Ascending aorta (tissue), 2 donors: ENCODE measurements at places on chromosomes 13 and 19.

- no peaks in the 10 kb centered on the region for H3K36me3 ChIP-seq
- no peak overlapping the region for H3K27ac ChIP-seq
- H3K27me3 ChIP-seq: no peaks in the 10 kb centered on the region
- H3K4me1 ChIP-seq: no peaks in the 10 kb centered on the region
- DNase-seq: no peak
- H3K4me3 ChIP-seq: no peak overlapping the region
Measured at GRCh38 chr13:20258208-20258962, 26.3 kb upstream of the GJB6 start.

- no peak overlapping the region for H3K4me3 ChIP-seq
- H3K27ac ChIP-seq: no peak overlapping the region
- no peak for DNase-seq
- H3K4me1 ChIP-seq: no peaks in the 10 kb centered on the region
- no peaks in the 10 kb centered on the region for H3K27me3 ChIP-seq
Measured at GRCh38 chr13:66139250-66139649, 1090.9 kb downstream of the PCDH9 start.

- H3K36me3 ChIP-seq: no peaks in the 10 kb centered on the region
- H3K4me1 ChIP-seq: no peaks in the 10 kb centered on the region
- H3K4me3 ChIP-seq: no peak overlapping the region
- H3K27ac ChIP-seq: no peak overlapping the region
- no peak for DNase-seq
Measured at GRCh38 chr13:36913463-36913862, 6.6 kb downstream of the SMAD9 start.

GRCh38 chr19:3977242-3978143 lies 6.6 kb upstream of the DAPK3 start:
- DNase-seq: no peak
- no peaks in the 10 kb centered on the region for H3K4me1 ChIP-seq
- no peaks in the 10 kb centered on the region for H3K27me3 ChIP-seq
- no peak overlapping the region for H3K27ac ChIP-seq
- peaks cover 73% of the 10 kb centered on the region for H3K36me3 ChIP-seq

GRCh38 chr13:33636955-33637670 lies 180.8 kb upstream of the RFC3 start:
- no peaks in the 10 kb centered on the region for H3K36me3 ChIP-seq
- no peak for DNase-seq
- no peak overlapping the region for H3K4me3 ChIP-seq
- H3K27me3 ChIP-seq: no peaks in the 10 kb centered on the region
- H3K4me1 ChIP-seq: no peaks in the 10 kb centered on the region

- H3K27me3 ChIP-seq: no peaks in the 10 kb centered on the region
- no peaks in the 10 kb centered on the region for H3K4me1 ChIP-seq
- H3K4me3 ChIP-seq: no peak overlapping the region
- H3K27ac ChIP-seq: no peak overlapping the region
Measured at GRCh38 chr13:34810996-34811395, 131.1 kb upstream of the NBEA start.

DNA sequence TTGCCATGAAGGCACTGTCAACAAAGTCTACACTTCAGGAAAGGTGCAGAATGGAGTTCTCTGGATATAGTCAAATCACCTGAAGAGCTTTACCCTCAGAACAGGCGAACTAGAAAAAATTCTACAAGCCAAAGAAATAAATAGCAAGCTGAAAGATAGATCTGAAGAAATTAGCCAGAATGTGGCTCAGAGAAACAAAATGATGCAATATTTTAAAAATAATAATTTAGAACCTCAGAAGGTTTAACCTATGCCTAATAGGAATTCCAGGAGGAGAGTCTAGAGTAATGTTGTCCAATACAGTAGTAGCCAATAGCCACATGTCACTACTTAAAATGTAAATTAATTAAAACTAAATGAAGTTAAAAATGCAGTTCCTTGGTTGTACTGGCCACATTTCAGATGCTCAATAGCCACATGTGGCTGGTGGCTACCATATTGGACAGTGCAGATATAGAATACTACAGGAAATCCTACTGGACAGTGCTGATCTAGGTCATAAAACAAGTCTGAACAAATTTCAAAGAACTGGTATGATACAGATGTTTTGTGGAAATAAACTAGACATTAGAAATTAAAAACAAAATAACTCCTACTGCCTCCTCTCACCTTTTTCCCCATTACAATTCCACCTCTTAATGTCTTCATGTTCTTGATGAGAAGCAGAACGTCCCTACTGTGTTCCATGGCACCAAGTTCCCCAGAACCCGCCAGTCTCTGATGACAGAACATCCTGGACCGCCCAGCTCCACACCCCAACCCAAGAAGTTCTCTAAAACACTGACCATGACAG lies 679 bp upstream of the CDADC1 start:
- peak overlapping the region; percentile 78 for H3K4me3 ChIP-seq
- no peaks in the 10 kb centered on the region for H3K27me3 ChIP-seq
- peaks cover 5% of the 10 kb centered on the region for H3K4me1 ChIP-seq
- peak overlapping the region; percentile 93 for H3K27ac ChIP-seq
- DNase-seq: no peak
- H3K36me3 ChIP-seq: no peaks in the 10 kb centered on the region
